ENCODE measurements at places on chromosomes 1 and 21. TPM values are rescaled to one million over a fixed set of nuclear protein-coding genes. Genes with fewer than 3 reads are reported as not detected.

DNA sequence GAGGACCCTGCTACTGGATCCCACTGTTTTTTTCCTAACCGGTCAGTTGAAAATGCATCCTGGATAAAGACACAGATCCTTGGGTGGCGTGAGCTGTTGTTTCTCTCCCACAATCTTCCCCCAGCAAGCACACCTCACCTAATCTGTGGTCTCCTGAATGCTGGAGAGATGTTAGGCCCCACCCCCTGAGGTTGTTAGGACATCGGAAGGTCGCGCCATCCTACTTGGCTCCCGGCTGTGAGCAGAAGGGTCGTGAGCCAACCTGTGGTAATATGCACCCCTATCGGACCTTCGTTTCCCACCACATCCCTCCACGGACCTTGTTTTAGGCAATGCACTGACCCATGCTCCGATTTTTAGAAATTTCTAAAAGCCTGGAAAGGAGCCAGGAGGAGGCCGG lies 89.9 kb upstream of the IPO9 start:
- no peak for DNase-seq

GRCh38 chr21:44525391-44526095 lies 14.5 kb downstream of the KRTAP10-1 start:
- DNase-seq: no peak

GRCh38 chr1:36565576-36566501 lies 83.1 kb upstream of the CSF3R start:
- no peak for DNase-seq

DNA sequence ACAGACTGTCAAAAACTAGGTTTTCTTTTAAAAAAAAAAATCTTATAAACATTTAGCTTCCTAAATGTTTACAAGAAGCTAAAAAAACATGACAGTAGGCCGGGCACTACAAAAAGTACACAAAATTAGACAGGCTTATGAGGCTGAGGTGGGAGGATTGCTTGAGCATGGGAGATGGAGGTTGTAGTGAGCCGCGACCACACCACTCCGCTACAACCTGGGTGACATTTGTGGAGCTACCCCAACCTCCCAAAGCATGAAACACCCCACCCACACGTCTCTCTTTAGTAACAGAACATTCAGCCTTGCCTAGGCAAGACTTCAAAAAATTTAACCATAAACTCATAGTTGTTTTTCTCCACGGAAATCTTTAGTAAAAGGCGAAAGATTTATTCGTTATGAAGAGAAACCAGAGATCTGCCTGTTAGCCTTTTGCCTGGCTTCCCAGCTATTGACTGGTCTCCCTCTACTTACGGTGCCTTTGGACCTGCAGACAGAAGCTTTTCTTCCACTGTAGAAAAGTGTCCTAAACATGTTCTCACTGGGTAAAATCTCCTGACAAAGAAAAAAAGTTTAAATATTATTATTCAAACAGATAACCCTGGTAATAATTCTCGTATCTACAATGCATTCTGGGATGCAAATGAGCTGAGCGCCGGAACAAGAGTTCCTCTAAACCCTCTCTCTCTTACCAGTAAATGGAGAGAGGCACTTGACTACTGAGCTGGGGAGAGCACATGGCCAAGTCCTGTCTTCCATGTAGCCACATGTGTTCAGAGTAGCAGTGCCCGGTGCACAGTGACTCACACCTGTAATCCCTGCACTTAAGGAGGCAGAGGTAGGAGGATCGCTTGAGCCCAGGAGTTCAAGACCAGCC lies 9.2 kb downstream of the RNU5D-1 start:
- DNase-seq: peak; percentile 96

HAO2 gene
- total RNA-seq: not detected

DNA sequence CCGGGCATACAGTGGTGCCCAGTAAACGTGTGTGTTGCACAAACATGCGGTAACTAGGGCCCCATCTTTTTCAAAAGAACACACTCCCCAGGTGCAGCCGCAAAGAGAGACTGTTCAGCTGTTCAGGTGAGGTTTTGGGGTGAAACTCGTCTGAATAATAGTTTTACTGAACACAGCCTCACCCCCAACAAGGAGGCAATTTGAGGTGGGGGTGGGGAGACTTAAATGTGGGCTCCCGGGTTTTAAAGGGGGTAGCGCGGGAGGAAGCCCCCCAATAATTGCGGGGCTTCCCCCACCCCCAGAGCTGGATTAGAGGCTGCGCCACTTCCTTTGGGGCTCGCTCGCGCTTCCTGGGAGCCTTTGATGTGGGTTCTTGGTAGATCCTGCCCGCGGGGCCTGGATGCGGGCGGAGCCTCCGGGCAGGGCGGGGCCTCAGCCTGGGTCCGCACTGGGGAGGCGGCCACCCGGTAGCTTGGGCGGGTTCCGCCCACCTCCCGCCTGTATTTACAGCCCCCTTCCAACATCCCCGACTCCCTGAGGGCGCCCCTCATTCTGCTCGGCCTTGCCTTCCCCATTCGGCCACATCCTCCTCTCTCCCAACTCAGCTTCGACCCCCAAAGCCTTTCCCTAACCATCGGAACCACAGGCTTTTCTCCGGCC lies 6.4 kb upstream of the EPHA2 start:
- DNase-seq: no peak

RAB4A gene
- total RNA-seq: 39.2 TPM

DNA sequence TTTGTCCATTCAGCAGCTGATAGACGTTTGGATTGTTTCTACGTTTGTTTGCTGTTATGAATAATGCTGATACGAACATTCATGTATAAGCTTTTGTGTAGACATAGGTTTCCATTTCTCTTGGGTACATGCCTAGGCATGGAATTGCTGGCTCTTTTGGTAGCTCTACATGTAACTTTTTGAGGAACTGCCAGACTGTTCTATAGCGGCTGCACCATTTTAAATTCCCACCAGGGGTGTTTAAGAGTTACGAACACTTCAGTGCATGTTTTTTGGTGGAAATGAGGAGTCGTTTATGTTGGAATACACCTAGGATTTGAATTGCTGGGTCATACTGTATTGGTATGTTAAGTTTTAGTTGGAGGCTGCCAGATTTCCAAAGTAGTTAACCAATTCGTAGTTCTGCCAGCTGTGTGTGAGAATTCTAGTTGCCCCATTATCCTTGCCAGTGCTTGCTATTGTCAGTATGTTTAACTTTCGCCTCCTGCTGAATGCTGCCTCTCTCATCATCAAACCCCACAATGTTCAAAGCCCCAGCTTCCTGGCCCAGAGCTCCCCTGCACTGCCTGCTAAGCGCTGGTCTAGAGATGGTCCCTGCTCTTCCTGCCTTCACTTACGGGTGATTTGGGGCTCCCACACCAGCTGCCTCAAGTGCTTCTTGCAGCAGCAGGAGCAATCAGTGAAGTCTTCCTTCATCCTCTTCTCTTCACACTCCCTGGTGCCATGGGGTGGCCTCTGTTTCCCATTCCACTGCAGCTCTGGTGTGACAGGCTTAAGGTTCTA lies 81.0 kb downstream of the MAN1C1 start:
- DNase-seq: no peak

- no peak for DNase-seq
These were observed 74.8 kb upstream of the EDN2 start for GRCh38 chr1:41559331-41559730.

DNA sequence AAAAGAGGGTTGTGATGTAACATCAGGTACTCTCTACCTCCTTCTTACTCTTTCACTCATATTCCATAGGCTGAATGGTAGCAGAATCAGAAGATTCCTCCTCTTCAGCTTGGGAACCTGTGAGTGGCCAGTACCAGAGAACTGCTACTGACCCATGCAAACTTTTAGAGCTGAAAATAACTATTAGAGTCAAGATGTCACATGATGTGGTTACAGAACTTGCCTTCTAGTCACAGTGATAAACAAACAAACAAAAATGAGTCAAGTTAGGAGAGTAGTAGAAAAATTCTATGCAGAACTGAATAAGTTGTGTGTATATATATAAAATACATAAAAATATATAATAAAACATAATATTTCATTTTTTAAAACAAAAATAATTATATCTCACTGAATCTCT lies 47.6 kb upstream of the RGS1 start:
- no peak for DNase-seq

DNA sequence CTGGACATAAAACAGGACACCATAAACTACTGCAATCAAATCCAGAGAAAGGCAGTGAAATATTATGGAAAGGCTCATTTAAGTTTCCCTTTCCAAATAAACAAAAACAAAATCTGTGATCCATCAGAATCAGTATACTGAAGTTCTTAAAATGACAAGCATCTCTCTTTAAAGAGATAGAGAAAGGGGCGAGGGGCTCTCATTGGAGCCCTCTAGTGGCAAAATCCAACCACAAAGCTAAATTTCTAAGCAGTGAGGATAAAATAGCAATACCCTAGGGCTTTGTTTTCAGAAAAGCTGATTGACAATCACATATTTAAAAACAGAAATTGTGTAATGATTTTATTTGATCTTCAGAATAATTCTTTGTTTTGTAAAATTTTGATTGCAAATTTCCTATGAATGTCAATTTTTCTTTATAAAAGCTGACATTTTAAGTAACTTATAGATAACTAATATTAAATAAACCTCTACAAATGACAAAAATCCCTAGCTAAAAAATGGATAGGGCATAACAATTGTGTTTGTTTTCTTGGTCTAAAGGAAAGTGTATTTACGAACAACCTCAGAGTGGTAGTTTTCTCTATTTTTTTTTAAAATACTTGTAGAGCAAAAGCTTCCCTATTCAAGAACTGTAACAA lies 138.2 kb downstream of the COL24A1 start:
- DNase-seq: peak; percentile 33

- no peak for DNase-seq
These were observed 32.2 kb downstream of the STUM start for GRCh38 chr1:226580625-226581270.

DNA sequence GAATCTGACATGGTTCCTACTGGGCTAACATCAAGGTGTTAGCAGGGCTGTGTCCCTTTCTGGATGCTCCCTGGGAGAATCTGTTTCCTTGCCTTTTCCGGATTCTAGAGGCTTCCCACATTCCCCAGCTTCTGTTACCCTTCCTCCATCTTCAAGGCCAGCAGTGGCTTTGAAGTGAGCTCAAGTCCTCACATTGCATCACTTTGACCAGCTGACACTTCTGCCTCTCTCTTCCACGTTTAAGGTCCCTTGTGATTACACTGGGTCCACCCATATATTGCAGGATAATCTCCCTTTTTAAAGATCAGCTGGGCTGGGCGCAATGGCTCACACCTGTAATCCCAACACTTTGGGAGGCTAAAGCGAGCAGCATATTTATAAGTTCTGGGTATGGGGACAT lies 33.1 kb downstream of the CNST start:
- no peak for DNase-seq

AKR7A3 gene
- 0.17 TPM for total RNA-seq

PGBD5 gene
- total RNA-seq: not detected

DNA sequence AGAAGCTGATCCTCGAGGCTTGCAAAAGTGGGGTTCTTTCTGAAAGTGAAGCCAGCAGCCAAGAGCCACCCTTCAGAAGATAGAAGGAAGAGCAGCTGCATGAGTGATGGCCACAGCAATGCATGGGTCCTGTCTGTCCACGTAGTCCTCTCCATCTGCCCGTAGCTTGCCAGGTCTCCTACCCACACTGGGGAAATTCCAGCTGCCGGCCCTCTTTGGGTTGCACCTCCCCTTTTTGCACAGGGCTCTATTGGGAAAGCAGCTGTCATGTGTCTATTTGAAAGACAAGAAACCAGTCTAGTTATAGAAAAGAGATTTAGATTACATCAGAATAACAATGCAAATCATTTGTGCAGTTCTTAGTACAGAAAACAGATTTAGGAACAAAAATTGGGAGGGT lies 204.4 kb downstream of the GIPC2 start:
- DNase-seq: no peak

DNA sequence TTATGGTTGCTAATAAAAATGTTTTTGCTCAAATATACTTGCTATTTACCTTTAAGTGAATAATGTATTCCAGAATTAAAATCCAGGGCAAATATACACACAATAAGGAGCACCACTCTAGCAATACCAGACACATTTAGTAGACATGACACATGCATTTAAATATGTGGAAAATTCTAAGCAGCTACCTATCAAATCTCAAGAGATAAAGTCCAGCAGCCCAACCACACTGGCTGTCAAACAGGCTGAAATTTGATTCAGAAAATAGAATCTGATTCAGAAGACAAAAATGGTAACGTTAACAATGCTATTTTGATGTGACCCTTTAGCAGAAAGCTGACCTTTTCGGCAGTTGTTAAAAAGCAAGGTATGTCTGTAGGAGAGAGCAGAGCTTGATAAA lies 42.3 kb downstream of the PLEKHO1 start:
- no peak for DNase-seq

- no peak for DNase-seq
These were observed 10.3 kb downstream of the MORN1 start for GRCh38 chr1:2380816-2381591.
